AML-193 (cell line): ENCODE measurements at places on chromosomes 1 and 21.

DNA sequence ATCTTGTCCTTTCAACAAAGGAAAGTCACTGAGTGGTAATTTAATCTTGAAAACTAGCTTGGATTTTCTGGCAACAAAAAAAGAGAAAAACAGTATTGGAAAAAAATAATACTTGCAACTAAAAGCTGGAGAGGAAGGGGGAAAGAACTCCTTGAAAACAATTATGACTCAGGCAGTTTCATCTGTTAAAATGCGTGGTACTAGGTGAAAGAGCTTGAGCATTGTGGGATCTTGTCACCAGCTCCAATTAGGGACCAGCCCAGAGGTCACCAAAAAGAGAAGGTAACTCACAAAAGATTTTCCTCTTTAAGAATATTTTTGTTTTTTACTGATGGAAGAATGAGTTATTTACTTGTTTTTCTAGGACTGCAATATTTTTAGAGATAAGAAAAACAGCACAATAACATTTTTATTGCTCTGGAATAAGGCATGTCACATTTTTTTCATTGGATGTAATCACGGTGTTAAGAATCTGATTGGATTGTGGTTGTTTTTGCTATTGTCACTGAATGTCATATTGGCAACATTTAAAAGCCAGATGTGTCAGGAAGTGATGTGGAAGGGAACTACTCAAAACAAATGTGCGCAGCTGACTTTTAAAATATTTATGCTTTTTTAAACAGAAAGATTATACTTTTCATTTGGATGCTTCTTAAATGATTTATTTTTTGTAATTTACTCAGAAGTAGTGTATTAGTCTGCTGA lies 78.5 kb upstream of the ADAMTS5 start:
- DNase-seq = no peak

DNA sequence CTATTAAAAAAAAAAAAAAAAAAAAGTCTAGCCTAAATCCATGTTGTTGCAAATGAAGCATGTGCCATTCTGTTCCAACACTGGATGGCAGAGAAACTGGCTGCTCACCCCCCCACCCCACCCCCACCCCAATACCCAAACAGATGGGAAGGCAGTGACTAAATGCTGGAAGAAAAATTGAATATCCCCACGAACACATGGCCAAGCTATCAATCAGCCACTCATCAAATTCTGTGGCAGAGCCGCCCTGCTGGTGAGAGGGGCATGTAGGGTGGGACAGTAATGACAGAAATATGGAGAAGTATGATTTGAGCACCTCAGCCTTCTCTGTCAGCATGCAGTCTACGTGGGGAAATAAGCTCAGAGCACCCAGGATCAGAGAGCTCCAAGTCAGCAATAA lies 34.1 kb downstream of the OPTC start:
- DNase-seq = no peak

- no peak for DNase-seq
Measured at GRCh38 chr21:43842742-43843141, 22.3 kb upstream of the AGPAT3 start.

- DNase-seq = no peak
Measured at GRCh38 chr1:247646867-247647266, 32.7 kb downstream of the OR13G1 start.
